ENCODE measurements at places on chromosomes 6 and 20.

- DNase-seq: no peak
Observed at GRCh38 chr6:9623228-9623832, 791.5 kb downstream of the TFAP2A start.

GRCh38 chr20:43947316-43947710, 32.7 kb downstream of the TOX2 start:
- no peak for DNase-seq

DNA sequence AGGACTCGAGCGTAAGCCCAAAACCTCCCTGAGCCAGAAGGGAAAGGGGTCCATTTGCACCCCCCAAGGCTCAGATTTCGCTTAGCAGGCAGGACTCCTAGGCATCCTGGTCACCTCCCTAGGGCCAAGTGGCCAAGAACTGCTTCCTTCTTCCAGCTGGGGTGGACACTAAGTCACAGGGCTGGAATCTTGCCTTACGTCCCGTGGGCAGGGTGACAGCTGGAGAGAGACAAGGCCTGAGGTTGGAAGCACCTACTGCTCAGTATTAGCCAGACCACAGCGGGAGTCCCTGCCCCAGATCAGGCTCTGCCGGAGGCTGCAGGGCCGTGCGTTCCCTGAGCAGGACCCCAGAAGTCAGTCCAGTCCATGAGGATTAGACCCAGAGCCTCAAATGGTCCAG, 19.7 kb downstream of the LAMA5 start:
- DNase-seq: no peak

- peak; percentile 46 for DNase-seq
Observed at GRCh38 chr6:129598244-129599187, 111.5 kb downstream of the ARHGAP18 start.

GRCh38 chr6:158604048-158604406, 40.5 kb downstream of the DYNLT1 start:
- no peak for DNase-seq

GRCh38 chr20:62666736-62667529, 24.6 kb downstream of the SLCO4A1 start:
- no peak for DNase-seq

GRCh38 chr6:52108128-52108527, 20.7 kb upstream of the PKHD1 start:
- DNase-seq: no peak

DNA sequence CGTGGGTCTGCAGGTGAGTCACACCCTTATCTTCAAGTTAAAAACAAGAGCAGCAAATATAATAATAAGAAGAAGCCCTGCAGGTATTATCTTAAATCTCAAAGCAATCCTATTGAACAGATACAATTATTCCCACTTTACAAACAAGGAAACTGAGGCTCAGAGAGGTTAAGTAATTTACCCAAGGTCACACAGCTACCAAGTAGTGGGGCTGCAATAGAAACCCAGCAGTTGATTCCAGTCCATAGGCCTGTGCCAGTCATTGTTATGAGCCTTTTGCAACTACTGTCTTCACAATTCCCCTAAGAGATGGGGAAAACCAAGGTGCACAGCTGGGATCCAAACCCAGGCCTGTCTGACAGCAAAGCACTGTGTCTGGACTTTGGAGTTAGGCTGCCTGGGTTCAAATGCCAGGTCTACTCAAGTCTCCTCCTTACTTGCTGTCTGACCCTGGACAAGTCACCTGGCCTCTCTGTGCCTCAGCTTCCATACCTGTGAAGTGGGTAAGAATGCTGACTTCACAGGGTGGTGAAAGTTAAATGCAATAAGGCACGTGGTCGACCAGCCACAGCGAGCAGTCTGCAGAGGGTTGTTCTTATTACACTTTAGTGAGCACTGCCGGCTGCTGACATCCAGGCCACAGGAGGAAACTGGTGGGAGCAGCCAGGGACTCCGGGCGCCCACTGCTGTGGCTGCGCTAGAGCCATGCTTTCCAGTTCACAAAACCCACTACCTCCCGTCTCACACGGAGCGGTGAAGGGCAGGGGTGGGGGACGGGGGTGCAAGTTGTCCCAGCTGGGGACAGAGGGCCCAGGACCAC, 6.1 kb downstream of the MYL9 start:
- DNase-seq: no peak

DNA sequence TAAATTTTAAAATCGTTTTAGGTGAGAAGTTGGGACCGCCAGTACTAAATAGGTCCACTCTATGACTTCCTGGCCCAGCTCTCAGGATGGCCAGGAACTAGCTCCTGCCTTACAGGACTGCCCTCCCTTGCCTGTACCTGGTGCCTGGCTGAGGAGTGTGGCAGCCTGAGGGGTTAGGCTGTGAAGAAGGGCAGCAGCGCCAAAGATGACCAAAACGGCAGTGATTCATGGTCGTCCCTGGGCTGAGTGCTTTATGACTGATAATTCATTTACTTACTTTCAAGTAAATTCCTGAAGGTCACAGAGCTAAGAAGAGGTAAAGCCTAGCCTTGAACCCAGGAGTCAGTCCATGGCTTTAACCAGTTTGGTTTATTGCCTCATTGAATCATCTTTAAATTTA, 22.1 kb downstream of the STK35 start:
- no peak for DNase-seq

DNA sequence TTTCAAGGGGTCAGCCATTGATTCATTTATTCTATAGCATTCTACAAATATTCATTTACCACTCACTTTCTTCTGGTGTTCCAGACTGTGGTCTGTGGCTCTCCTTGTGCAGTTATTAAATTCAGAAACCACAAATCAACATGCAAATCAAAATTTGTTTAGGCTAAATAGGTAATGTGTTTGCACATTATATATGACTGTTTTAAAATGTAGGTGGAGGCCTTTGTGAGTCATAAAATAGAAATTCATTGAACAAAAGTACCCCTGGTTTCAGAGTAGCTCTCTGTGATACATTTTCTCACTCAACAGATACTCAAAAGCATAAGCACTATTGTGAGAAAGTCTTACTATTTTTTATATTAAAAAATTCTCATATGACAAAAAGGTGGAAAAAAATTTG, 385.5 kb upstream of the TSHZ2 start:
- DNase-seq: no peak

- no peak for DNase-seq
Observed at GRCh38 chr6:32111424-32112066, 2.4 kb upstream of the TNXB start.

- DNase-seq: no peak
Observed at GRCh38 chr6:137549106-137549505, 54.9 kb upstream of the OLIG3 start.

GRCh38 chr6:167755461-167755860, 71.2 kb upstream of the AFDN start:
- no peak for DNase-seq

Data from GM13977 (cell line).